Stimulated activated CD4-positive, alpha-beta T cell treated with anti-CD3 and anti-CD28 coated beads, Interleukin-12 subunit alpha, Interleukin-12 subunit beta, amount 100 ng/mL, for 4 hours (primary cell): ENCODE measurements at places on chromosomes 12 and 14.

DNA sequence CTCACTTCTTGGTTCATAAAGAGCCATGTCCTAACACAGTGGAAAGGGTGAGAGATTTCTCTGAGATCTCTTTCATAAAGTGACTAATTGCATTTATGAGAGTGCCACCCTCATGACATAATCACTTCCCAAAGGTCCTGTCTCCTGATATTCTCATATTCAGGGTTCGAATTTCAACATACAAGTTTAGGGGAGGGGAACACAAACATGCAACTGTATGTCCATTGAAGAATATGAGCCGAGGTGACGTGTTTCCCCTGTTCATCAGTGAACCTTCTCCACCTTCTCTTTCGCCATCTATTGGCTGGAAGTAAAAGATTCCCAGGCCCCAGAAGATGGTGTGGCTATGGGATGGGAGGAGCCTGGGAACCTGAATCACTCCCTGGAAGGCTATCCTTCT is 354.2 kb upstream of the ATP2B1 start:
- no peak for DNase-seq

- no peak for DNase-seq
Observed at GRCh38 chr12:11991604-11992003, 79.1 kb upstream of the BCL2L14 start.

DNA sequence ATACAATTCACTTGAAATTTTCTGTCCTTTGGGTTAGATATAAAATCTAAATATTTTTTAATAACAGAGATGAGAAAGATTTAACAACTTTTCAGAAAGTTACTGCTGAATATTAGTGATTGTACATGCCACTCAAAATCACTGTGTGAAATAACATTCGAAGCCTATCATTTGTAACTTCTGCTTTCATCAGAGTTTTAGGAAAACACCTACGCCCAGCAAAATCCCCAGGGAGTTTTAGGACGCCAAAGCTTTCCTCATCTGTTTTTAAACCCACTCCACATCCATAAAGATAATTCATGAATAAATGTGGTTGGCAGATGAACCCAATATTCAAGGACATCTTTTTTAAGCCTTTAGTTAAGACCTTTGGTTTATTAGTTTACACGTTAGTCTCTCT is 23.9 kb downstream of the TC2N start:
- DNase-seq, result no peak

GRCh38 chr14:91649930-91650329 is 82.0 kb downstream of the CATSPERB start:
- no peak for DNase-seq

DNA sequence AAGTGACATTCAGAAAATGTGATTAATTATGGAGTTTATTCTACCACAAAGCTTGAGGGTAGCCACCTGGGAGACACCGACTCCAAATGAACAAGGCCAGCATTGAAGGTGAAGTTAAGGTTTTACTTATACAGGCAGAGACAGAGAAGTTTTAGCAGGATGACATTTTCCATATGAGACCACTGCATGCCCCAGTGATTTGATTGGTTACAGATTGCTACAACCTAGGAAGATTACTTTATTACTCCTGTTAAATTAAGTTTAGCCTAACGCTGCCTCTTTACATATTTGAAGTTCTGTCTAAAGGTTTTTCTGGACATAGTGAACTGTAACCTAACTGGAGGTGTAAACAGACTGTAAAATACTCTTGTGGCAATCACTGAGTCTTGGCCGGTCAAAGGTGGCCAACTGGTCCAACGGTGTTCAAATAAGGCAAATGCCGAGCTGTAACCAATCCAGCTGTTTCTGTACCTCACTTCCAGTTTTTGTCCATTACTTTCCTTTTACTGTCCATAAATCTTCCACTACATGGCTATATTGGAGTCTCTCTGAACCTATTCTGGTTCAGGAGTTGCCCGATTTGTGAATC is 57.2 kb downstream of the RIN3 start:
- DNase-seq, result no peak
